Hematopoietic multipotent progenitor cell treated with erythropoietin and hydrocortisone succinate and interleukin-3 and kit ligand, for 15 days (in vitro differentiated cells): ENCODE measurements at places on chromosomes 3 and 15.

GRCh38 chr3:181610083-181610972, 101.4 kb upstream of the SOX2 start:
- no peak for DNase-seq

- no peak for DNase-seq
Observed at GRCh38 chr3:53182764-53183355, 21.9 kb downstream of the PRKCD start.

- no peak for DNase-seq
Observed at GRCh38 chr15:79593119-79593869, 161.2 kb downstream of the MINAR1 start.

DNA sequence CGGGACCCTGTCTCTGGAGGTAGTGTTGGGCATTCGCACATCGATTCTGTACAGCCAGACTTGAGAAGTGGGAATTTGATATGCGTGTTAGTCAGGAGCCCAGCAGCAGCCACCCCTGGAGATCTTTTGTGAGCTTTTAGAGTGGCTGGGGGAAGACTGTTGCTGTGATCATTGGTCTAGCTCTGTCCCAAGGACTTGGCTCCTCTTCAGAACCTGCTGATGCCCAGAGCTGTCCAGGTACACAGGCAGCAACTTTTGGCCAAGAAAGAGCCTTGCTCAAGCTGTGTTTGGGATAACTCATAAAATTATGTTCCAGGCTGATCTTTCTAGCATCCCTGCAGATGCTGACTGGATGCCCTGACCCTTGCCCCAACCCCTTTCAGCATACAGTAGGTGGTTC, 29.3 kb downstream of the LIMD1 start:
- DNase-seq: no peak
